Fibroblast of the conjunctiva (primary cell): ENCODE measurements at places on chromosomes 4 and X.
A peak's percentile ranks its signal among the peaks of the same experiment; 100 is the strongest.

DNA sequence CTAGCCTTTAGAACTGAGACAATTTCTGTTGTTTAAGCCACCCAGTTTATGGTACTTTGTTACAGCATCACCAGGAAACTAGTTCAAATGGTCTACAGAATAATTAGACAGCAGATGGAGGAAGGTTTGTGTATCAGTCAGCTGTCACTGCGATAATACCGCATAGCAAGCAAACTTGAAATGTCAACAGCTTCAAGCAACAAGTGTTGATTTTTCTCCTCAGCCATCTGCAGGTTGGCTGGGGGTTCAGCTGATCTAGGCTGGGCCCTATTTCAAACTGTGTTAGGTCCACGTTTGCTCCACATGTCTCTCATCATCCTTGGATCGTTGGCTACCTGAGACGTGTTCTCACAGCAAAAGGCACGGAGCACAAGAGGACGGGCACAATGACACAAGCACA lies 19.2 kb upstream of the PHEX start:
- DNase-seq: no peak

GRCh38 chr4:181308476-181309312 lies 934.5 kb upstream of the TENM3 start:
- DNase-seq: no peak

DNA sequence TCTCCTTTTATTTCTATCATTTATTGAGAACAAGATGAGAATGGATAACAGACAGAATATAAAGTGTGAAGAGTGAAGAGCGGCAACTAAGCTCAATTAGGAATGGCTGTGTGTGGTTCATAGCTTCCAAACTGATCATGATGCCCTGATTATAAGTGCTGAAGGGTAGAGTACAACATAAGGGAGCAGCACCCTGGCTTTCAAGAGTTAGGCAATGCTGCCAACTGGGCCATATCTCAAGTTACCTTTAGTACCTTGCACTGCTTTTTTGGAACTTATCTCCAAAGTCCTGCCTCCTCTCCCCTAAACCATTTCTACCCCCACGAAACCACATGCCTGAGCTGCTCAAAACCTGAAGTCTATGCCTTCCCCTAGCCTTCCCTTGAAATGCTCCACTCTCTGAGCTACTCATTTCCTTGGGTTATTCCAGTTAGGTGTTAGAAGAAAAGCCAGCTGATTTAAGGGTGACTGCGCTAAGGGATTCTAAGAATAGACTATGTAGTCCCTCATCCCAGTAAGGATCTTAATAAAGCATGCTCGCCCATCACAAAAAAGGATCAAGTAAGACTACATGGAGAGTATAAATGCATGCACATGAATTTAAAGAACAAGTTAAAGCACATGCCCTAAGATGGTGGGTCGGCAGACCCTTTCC lies 29.6 kb downstream of the MED14 start:
- no peak for DNase-seq

- peak; percentile 16 for DNase-seq
These were observed 31.5 kb upstream of the RAPGEF2 start for GRCh38 chr4:159071178-159071968.

GRCh38 chr4:18689308-18690115 lies 668.0 kb upstream of the LCORL start:
- peak; percentile 57 for DNase-seq

DNA sequence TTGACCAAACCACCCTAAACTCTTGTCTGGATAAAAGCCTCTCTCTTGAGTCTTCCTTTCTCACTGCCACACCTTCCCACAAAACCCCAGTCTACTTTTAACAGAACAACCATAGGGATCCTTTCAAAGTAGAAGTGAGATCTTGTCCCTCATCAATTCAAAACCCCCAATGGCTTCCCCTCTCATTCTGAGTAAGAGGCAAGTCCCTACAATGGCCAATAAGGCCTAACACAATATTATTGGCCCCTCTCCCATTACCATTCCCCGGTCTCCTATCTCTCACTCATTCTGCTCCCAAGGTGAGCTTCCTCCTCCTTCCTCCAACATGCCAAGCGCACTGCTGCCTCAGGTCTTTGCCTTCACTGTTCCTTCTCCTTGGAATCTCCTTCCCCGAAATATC lies 57.1 kb downstream of the REELD1 start:
- DNase-seq: no peak

- no peak for DNase-seq
These were observed 315.7 kb downstream of the FBXW7 start for GRCh38 chr4:152220201-152220666.

DNA sequence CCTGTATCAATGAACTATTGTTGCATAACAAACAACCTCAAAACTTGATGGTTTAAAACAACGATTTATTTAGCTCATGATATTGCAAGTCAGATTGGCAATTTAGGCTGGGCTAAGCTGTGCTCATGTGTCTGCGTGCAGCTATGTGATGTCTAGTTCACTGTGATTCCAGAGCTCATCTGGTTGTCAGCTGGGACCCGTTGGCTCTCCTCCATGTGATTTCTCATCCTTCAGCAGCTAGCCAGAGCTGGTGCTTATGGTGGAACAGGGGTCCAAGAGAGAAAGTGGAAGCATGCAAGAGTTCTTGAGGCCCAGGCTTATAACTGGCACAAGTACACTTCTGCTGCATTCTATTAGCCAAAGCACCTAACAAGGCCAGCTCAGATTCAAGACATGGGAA lies 28.8 kb upstream of the TRPC3 start:
- peak; percentile 33 for DNase-seq

- DNase-seq: no peak
These were observed 430.3 kb upstream of the MAOA start for GRCh38 chrX:43225626-43226328.

GRCh38 chr4:61517144-61517543 lies 317.0 kb downstream of the ADGRL3 start:
- no peak for DNase-seq

DNA sequence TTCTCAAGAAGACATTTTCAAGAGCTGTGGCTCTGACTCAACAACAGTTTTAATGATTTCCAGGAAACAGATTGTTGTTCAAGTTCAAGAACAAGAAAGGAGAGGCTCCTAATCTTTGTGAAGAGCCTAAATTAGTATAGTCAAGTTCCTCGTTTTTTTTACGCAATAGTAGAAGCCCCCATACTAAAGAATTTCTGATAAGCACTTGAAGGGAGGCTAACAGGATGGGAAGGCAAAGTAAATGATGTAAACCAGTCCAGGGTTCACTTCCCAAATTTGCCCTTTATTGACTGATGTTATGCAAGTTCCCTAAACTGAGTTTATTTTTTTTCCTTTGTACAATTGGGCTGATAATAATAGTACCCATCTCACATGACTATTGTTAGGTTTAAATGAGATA lies 178.2 kb downstream of the RTL9 start:
- DNase-seq: no peak

DNA sequence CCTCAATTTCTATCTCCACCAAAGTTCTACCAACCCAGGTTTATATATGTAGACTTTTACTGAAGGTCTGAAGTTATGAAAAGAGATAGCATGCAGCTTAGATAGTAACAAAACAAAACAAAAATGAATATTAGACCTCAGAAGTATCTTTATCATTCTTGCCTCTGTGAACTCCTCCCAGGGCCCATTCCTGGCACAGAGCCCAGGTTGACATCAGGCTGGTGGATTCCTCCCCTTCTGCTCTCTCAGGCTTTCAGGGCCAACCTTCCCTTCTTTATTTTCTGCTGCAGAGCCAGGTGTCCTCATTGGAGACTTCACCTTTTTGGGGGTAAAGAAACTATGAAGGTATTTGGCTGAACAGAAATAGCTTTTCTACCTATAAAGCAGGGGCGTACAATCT lies 112.8 kb upstream of the PITX2 start:
- no peak for DNase-seq

DNA sequence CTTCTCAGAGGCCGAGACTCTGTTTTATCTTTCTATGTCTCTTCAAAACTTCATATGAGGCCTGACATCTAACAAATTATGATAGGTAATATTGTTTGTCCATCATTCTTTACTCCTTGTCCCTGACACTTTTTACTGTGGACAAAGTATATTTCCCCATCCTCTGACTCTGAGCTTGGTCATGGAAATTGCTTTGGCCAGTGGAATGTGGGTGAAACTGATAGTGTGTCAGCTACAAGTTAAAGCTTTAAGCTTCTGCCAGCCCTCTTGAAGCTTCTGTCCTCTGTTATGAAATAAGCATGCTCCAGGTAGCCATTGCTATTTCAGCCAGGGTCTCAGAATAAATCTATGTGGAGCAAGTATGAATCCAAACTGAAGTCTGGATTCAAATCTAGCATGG lies 604.6 kb downstream of the BCOR start:
- no peak for DNase-seq

- no peak for DNase-seq
These were observed 35.7 kb downstream of the BCORL1 start for GRCh38 chrX:130018143-130018542.

- no peak for DNase-seq
These were observed 88.2 kb downstream of the TMA16 start for GRCh38 chr4:163582703-163583102.

- no peak for DNase-seq
These were observed 295.3 kb downstream of the GRID2 start for GRCh38 chr4:92599044-92599443.

- no peak for DNase-seq
These were observed 60.9 kb downstream of the SPATA18 start for GRCh38 chr4:52111995-52112394.

GRCh38 chr4:77538144-77538543 lies 67.5 kb upstream of the CXCL13 start:
- peak; percentile 37 for DNase-seq

- no peak for DNase-seq
These were observed 583 bp downstream of the RASL11B start for GRCh38 chr4:52862639-52863161.

GRCh38 chrX:111779582-111779981 lies 96.4 kb upstream of the TRPC5OS start:
- no peak for DNase-seq
